HS-27A (cell line): ENCODE measurements at places on chromosomes 7 and 10.

- peak; percentile 8 for DNase-seq
These were observed 65.7 kb downstream of the VWA2 start for GRCh38 chr10:114304571-114305421.

- DNase-seq, result no peak
These were observed 1.4 kb upstream of the PDE1C start for GRCh38 chr7:32071466-32072091.

DNA sequence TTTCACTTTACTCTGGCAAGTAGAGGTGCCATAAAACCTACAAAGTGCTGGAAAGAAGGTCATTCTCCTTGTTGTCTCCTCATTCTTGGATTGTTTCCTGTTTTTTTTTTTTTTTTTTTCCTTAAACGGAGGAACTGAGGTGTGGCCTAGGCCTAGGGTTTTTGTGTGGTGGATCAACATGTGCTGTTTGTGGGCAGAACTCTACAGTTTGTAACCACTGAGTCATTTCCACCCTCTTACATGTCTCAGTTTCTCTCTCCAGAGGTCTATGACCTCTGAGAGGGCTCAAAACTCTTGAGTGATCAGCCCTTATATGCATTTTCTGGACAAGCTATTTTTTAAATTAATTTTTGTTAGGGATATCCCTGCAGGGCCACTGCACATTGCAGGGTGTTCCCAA is 296.0 kb downstream of the PPP1R3A start:
- no peak for DNase-seq

DNA sequence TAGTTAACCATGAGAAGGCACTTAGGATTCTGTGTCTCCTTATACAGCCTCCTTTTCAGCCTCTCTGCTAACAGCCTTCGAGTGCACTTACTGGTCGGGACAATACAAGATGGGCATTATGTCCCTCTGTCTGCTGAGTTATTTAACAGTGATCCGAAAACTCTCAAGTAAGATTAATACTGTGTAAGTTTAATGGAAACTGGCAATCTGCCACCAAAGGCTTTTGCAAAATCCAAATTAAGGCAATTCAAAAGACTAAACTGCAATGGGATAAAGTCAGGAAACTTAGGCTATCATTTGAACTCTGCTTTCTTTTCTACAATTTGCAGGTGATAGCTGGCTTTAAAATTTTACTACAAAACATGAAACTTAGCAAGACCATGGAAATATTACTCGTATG is 477.8 kb downstream of the TFEC start:
- DNase-seq, result no peak

DNA sequence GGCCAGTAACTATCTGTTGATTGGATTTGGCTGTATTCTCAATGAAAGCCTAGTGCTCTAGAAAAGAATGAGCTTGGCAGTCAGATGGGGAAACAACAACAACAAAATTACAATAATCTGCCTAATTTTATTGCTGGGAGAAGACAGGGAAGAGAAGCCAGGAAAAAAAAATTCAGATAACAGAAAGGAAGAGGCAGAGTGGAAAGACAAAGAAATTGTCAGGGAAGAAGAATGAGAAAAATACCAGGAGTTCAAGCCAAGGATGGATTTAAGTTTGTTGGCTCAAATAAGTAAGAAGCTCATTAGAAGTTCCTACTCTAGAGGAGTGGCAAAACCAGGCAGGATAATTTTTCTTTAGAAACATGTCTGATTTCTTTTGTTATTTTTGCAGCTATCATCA is 45.9 kb upstream of the PRKG1 start:
- no peak for DNase-seq

DNA sequence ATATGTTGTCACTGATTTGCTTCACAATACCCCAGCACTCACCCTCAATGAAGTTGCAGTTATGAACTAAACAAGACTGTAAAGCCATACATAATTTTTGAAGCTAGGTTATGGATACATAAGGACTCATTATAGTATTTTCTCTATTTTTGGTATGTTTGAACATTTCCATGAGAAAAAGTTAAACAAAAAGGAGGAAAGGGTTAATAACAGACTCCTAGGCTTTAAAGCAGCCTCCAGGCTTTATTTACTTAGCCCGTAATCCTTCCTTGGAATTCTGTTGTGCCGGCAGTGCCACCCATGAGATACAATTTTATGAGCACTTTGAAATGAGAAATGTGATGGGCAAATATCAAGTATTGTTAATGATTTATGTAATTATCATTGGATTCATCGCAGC is 2.1 kb upstream of the DENND11 start:
- DNase-seq, result no peak

DNA sequence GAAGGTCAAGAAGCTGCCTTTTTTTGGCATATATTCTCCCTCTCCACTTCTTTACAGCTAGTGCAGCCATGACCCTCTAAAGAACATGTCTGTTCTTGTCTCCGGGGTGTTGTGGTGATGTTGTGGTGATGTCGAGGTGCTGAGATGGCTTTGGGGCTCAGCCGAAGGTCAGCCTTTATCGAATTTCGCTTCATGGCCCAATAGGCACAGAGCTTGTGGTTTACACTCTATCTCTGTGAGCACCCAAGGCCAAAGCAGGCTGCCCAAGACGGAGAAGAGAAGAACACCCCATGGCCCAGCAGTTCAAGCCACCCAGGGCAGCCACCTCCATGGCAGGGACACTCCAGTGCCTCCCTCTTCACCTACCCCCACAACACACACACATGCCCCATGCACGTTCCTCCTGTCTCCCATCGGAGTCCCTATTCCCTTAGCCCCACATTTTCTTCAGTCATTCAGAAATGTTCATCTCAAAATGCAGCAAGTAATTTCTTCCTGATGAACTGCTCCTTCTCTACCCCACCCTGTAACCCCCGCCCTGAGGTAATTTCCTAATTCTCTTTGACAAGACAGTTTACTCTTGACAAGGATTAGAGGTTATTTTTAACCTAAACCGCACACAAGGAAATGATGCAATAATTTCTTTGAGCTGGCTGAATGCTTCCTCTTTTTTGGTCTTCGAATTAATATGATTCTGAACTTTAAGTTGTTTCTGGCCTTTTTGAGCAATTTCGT is 18.6 kb upstream of the ADRB1 start:
- DNase-seq, result no peak

DNA sequence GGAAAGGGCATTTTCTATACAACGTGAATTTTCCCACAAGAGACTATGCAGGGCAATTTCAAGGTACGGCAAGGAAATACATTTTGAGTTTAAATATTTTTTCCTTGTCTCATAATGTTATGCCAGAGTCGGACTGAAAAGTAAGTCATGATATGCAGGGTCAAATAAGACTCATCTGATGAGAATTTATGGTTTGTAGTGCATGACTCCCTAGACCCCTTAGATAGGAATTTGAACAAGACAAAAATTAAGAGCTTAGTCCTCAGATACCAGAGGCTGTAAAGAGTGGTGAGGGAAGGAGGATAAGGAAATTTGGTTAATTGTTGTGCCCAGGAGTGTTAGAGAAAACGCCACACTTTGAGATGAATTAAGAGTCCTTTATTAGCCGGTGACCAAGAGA is 616.6 kb downstream of the XPNPEP1 start:
- peak; percentile 19 for DNase-seq

GRCh38 chr7:96998744-96999143 is 6.6 kb upstream of the DLX6 start:
- no peak for DNase-seq

- no peak for DNase-seq
These were observed 153.9 kb downstream of the AGMO start for GRCh38 chr7:15407910-15408309.

GRCh38 chr7:20783700-20784387 is 2.8 kb downstream of the SP8 start:
- no peak for DNase-seq

GRCh38 chr7:20302891-20303290 is 27.8 kb upstream of the ITGB8 start:
- no peak for DNase-seq

- DNase-seq, result no peak
These were observed 385.8 kb downstream of the ETV1 start for GRCh38 chr7:13603661-13604060.

DNA sequence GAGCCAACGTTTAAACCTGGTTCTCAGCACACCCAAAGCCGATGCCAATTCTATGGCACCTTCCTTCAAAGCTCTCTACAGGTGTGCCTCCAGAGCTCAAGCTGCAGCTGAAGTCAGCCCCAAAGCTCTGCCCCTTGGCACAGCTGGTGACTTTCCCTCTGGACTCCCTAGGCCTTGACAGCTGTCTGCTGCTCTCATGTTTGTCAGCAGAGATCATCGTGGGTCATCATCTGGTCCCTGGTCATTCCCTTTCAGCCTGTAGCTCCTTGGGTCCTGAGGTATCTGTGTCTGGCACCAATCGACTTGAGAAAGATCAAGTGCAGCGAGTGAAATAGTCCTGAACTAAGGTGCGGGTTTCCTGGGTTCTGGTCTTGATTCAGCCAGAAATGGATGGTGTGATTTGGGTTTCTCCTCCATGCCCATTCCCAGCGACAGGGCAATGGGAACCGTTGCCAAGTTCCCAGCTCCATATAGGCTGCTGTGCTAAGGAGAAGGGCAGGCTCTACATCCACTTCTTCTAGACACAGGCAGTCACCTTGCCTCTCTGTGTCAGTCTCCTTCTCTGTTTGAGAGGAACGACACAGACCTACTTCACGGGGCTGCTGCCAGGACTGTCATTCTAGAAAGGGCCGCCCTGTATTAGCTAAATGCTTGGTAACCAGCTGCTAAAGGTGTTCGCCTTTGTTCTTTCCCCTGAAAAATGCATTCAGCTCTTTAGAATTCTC is 3.6 kb downstream of the PKD1L1 start:
- DNase-seq, result no peak

DNA sequence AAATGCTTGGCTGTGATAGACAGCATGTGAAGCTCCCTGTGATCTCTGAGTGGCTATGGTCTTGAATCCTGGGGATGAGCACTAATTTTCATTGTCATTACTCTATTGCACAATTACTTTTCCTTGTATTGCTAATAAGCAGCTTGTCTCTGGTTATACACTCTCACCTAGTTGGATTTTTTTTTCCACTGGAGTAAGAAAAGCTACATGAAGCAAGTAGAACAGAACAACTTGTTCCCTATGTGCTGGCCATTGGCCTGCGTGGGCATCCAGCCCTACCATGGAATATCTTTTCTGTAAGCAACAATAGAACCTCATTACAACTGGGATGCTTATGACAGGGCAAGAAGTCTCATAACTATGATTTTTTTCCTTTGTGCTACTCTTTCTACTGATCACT is 807.4 kb downstream of the TNS3 start:
- no peak for DNase-seq

GRCh38 chr10:133257489-133258065 is 19.1 kb downstream of the ADAM8 start:
- DNase-seq, result no peak

GRCh38 chr10:43682956-43683355 is 34.3 kb upstream of the ZNF32 start:
- DNase-seq, result no peak

DNA sequence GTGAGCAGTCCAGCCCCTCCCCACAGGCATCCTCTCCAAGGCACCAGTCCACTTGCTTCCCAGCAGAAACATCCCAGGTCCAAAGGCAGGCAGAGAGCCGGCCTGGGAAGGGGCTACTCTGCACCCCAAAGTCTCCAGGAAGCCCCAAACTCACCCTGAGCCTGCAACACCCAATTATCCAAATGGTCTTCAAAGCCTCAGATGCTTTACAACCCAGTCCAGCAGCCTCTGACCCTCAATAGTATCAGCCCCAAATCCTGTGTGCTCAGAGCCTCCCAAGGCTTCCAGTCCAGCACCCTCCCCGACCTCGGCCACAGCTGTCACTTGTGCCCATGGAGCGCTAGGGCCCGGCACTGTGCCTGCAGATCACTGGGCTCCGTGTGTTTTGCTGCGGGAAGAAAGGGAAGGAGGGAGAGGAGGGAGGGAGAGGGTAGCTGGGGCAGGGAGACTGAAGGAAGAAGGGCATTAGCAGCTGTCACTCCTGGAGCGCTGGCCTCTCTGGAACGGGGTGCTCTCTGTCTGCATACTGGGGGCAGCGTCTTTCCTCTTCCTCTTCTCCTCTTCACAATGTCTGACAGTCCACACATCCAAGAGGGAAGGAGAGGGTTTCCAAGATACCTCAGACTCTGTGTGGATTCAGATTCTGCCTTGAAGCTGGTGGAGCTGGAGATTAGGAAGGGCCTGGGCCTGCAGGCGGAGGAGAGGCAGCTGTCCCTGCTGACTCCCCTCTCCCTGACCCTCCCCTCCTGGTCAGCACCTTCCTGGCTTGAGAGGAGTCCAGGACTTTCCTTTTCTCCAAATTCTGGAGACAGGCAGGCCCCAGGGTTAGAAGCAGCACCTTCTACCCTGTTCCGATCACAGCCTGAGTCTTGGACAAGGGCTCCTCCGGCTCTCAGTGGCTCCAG is 13.2 kb downstream of the CALML5 start:
- no peak for DNase-seq

GRCh38 chr7:73896454-73896853 is 35.5 kb downstream of the TMEM270 start:
- DNase-seq, result no peak

DNA sequence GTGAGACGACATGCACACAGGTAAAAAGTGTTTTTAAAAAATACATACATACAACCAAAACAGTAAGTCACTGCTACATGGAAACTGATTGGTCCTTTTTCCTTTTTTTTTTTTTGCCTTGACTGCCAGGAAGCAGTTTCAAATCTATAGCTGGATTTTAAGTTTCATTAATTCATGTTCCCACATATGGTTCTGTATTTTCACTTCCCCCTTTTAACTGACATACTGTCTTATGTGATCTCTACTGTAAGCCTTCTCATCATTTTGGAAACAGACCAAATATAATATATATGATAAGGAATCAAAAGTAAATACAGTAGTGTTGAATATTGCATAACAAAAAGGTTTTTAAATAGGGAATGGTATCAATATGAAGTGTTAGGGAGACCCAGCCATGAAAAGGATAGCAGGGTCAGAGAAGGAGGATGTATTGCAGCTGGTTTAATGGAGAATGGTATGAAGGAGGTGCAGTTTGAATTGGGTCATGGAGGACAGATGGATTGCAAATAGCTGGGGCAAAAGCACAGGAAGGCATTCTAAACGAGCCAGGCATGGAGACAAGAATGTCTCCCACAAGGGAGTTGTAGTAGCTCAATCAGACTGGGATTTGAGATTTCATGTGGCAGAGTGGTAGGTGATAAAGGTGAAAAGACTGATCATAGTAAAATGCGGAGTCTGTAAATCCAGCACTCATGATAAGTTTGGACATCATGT is 5.4 kb downstream of the CAV1 start:
- no peak for DNase-seq

- DNase-seq, result no peak
These were observed 19.0 kb downstream of the CALML5 start for GRCh38 chr10:5480162-5480941.

GRCh38 chr10:116671274-116671926 is 50.6 kb downstream of the PNLIPRP2 start:
- DNase-seq, result no peak

DNA sequence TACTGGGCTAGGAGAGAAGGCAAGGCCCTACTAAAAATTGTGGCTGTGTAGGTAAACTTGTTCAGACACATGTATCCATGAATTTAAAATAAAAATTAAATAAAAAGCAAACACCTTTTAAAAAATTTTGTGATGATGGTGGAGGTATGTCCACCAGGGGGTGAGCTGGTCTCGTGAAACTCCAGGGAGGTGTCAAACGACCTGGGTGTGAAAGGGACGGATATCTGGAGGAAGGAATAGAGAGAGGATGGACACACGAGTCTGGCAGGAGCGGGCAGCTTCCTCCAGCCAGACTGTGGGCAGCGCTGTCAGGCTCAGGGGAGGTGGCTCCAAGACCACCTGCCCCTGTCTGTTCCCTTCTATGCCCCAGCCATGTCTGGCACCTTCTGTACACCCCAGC is 34.8 kb upstream of the DMBT1 start:
- DNase-seq, result no peak
